ENCODE measurements at places on chromosomes 13 and 19. TPM values are rescaled to one million over a fixed set of nuclear protein-coding genes. Genes with fewer than 3 reads are reported as not detected.

DNA sequence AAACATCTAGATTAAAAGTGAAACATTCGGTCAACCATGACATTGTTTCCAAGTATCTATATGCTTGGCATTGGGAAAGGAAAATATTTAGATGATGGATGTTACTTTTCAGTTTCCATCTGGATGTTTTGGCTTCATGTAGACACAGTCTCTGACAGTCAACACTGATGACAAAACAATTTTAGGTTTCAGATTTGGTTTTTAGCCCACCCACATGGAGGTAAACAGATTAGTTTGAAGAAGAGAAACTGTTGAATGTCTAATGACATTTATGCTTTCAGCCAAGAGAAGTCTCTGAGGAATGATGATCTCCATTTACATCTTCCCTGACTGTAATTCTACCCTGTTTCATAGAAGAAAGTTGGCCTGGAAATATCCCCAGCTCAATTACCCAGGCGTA lies 379.1 kb downstream of the SLITRK6 start:
- DNase-seq: no peak

DNA sequence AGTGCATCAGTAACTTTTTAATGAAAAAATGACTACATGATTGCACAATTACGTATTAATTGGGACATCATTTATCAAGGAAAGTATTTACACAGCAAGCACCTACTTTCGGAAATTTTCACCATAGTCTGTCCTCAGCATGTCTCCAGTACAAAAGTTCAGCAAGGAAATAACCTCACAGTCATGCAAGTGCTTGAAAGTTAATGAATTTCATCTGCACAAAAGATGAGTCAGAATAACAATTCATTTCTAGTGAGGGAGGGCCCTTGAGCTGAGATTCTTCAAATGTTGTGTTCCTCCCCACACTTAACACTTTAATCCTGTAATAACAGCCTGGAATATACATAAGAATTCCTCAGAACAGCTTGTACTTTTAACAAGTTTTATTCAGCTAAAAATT lies 49.0 kb upstream of the OXGR1 start:
- DNase-seq: no peak

DNA sequence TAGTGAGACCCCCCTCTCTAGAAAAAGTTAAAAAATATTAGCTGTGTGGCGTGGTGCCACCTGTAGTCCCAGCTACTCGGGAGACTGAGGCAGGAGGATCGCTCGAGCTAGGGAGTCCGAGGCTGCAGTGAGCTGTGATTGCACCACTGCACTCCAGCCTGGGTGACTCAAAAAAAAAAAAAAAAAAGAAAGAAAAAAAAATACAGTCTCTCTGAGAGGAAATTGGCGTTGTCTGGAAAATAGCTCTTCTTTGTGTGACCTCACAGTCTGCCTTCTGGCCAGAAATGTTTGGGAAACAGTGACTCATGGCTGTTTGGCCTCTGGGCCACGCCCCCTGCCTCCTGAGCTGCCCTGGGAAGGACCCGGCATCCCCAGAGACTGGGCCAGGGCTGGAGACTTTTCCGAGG lies 10.7 kb downstream of the MARCHF2 start:
- peak; percentile 93 for DNase-seq

- DNase-seq: no peak
Measured at GRCh38 chr19:2438178-2438577, 10.8 kb upstream of the TIMM13 start.

GRCh38 chr13:35470671-35471661 lies 5.5 kb downstream of the MAB21L1 start:
- no peak for DNase-seq

DNA sequence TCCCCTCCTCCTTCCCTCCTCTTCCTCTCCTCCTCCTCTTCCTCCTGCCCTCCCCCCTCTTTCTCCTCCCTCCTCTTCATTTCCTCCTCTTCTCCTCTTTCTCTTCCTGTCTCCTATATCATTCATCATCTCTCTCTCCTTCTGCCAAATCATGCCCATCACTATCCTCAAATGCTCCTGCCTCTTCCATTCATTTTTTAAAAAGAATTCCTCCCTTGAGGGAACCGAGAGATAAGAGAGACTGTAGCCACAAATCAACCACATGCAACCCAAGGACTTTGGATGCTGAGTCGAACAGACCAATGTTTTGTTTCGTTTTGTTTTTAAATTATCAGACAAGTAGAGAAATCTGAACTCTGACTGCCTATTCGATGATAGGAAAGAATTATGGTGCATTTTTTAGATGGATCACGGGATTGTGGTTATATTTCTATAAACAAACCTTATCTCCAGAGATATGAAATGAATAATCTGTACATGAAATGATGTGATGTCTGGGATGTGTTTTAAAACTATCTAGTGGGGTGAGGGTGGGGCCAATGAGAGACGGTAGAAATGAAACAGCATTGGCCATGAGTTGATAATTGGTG lies 9.5 kb upstream of the ZNF541 start:
- DNase-seq: no peak

DNA sequence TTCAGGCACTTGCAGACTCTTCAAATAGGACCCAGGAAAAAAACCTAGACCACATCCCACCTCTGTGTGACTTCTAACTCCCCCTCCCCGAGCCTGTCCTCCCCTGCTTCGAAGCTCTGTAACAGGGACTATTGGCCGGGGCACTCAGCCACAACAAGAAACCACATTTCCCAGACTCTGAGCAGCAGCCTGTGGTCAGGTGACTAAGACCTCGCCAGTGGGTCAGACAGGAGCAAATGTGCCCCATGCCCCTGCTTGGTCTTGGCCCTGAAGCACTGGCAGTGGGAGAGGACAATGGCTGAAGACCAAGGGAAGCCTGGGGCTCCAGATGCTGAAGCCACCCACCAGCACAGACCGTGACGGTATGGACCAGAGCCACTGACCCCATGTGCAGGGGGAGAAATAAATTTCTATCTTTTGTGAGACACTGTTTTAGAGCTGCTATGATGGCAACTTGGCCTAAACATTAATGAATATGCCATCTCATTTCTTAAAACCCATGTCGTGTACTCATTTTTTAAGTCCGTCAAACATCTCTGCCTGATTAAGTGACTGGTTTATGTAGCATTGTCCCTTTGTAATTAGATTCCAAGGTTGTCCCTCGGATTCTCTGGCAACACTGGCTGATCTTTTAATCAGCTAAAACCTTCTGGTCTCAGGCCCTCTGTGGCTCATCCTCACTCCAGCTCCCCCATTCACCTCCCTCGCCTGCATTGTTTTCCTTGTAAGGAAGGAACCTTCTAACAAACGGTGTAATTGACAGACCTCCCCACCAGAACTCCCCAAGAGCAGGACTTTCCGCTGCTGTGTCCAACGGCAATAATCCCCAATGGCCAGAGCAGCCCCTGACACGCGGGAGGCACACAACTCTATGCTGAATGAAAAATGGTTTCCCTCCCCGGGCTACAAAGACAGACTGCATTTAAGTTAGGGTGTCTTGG lies 98.4 kb downstream of the STK24 start:
- no peak for DNase-seq

DNA sequence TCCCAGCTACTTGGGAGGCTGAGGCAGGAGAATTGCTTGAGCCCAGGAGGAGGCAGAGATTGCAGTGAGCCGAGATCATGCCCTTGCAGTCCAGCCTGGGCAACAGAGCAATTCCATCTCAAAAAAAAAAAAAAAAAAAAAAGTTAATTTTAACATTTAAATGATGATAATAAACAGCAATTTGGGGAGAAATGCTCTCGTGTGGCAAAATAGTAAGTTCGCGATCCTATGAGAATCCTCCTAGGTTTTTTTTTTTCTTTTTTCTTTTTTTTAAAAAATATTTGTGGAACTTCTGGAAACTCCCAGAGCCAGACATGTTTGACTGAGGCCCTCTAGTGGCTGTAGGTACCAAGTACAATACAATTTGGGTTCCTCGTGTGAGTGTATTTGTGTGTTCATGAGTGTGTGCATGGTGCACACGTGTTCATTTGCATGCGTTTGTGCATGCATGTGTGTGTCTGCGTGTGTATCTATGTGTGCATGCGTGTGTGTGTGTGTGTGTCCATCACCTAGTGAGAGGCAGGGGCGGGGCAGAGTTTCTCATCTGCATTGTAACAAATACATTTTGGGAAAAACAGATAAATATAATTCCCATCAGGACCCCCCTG lies 31.2 kb downstream of the TMPRSS9 start:
- no peak for DNase-seq

DNA sequence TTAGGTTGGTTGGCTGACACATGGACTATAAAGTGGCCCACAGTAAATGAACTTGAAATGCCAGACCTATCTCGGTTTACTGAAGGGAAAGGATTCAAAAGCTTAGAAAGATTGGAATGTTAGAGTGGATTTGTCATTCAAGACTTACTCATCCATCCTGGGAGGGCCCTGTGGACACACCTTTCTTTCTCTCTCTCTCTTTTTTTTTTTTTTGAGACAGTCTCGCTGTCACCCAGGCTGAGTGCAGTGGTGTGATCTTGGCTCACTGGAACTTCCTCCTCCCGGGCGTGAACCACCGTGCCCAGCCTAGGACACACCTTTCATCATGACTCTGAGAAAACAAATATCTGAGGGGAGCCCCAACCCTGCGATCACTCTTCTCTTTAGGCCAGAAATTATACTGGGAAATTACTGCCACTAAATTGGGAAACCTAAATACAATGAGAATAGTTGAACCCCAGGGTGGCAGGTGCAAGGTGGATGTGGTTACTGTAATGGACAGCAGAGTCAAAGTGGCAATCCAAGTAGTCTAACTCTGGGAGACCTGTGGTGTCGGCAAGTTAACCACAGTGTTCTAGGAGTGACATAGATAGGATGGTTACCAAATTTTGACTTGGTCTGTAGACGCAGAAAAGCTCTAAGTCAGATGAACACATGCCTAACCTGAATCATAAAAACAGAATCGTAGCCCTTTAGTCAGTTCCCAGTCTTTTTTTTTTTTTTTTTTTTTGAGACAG lies 47.1 kb upstream of the ZMYM5 start:
- peak; percentile 6 for DNase-seq

DNA sequence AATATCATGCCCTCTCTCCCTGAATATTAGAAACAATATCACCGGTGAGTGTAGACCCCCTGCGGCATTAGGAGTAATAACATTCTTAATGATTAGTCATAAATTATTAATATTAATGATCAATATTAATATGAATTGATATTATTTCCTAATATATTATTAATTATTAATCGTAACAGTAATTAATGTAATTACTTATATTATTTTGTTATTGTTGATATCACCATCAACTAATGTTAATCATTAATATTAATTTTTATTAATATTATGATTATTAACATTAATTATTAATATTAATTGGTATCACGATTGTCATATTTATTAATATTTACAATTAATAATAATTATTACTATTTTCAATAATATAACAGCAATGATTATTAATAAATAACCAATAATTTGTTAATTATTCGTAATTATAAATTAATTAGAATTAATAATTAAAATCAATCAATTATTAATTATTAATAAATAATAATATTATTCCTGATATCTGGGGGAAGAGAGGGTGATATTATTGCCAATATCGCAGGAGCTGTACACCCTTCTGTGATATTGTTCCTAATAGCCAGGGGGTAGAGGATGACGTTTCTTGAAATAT lies 528.8 kb upstream of the PCDH20 start:
- DNase-seq: no peak

DNA sequence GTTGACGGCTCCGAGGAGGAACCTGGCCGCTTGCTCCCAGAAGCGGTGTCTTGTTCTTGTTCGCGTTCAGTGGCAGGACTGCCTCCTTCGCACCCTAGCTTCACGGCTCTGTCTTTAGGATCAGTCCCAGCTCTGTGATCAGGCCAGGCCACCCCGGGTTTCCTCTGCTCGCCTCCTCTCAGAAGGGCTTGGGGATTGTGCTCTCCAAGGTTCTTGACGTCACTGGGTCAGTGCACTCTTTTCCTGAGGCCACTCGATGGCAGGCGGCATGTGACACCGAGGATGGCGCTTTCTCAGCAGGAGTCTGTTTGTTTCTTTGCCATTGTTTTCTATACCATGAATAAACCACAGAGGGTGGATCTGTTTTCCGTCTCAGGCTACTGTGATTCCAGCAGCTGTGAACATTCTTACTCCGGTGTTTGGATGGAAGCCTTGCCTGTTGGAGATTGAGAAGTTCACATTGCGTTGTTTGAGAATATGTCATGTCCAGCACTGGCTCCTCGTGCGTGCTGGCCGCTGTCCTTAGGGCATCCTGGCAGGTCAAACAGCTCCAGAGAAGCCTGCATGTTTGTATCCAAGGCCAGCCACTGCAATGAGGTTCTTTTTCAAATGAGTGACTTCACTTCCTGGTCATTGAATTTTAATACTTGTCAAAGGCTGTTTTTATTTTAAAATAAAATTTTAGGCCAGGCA lies 44.5 kb downstream of the SLC7A9 start:
- DNase-seq: no peak

- DNase-seq: no peak
Measured at GRCh38 chr19:492091-492531, 4.2 kb upstream of the MADCAM1 start.

DNA sequence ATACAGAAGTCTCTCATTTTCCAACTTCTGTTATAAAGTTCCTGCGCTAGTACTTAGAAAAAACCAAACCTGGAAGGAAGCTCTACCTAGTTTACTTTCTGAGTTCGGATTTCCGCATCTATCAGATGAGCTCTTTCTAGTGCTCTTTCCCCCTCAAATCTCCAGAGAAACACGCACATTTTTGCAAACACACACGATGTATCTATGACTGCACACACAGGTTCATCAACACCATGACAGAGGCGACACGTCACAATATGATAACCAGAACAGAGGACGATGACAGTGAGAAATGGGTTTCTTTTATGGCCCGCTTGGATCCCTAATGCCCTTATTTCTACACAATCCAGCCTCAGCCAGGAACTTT lies 629 bp upstream of the LRRC63 start:
- DNase-seq: no peak

- DNase-seq: no peak
Measured at GRCh38 chr19:2188708-2189385, 25.1 kb downstream of the DOT1L start.

DNA sequence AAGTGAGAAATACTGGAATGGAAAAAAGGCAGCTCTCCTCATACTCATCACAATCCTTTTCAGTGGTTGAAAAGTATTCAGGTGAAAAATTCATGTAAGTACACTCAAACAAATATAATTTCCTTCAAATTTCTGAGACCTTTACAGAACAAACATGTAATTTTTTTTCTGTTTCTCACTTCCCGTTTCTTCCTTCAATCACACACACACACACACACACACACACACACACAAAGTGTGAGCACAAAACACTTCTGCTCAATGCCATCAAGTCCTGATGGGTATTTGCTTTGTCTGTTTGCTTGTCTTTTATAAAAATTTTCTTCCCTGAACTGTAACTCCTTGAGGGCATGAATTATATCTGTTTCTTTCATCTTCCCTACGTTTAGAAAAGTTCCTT lies 110.6 kb downstream of the LIG4 start:
- no peak for DNase-seq

GRCh38 chr13:81874681-81875661 lies 1534.0 kb upstream of the SPRY2 start:
- no peak for DNase-seq

The DPP9 gene
- total RNA-seq: 61.3 TPM

The ATP4A gene
- not detected for total RNA-seq

The NDUFA7 gene
- total RNA-seq: 28.5 TPM

The WDR62 gene
- 0.48 TPM for total RNA-seq

The LGALS4 gene
- 102 TPM for total RNA-seq

The NEK3 gene
- total RNA-seq: 3.8 TPM

The RNF113B gene
- not detected for total RNA-seq

Measured in left lobe of liver (tissue), 2 donors.